ENCODE measurements at places on chromosomes 16 and 17.

DNA sequence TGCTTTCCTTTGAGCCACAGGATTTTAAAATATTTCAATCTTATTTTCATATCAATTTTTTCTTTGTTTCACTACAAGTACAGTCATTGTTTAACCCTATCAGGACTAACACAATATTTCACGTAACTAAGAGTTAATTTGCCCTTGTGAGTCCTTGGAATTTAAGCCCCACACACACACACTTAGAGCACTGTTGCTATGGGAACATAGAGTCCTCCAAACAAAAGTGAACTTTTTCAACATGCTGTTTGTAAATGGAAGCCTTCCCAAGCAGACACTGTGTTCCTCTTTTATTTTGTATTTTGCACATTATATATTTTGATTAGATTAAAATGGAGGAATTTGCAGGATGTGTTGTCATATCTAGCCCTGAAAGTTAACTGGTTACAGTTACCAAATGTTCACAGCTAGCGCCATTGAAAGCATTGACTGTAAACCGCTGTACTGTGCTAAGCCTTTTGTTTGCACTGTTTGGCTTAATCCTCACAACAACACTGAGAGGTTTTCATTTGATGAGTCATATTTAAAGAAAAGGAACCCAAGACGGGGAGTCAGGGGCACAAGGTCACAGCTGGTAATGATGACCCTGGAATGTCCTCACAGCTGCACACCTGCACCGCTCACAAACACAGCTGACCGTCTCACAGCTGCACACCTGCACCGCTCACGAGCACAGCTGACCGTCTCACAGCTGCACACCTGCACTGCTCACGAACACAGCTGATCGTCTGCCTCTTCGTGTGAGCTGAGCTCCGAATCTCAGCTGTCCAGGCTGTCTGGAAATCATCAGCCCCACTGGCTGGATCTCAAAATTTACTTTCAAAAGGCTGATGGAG lies 6.3 kb downstream of the HSBP1 start:
- DNase-seq = no peak

DNA sequence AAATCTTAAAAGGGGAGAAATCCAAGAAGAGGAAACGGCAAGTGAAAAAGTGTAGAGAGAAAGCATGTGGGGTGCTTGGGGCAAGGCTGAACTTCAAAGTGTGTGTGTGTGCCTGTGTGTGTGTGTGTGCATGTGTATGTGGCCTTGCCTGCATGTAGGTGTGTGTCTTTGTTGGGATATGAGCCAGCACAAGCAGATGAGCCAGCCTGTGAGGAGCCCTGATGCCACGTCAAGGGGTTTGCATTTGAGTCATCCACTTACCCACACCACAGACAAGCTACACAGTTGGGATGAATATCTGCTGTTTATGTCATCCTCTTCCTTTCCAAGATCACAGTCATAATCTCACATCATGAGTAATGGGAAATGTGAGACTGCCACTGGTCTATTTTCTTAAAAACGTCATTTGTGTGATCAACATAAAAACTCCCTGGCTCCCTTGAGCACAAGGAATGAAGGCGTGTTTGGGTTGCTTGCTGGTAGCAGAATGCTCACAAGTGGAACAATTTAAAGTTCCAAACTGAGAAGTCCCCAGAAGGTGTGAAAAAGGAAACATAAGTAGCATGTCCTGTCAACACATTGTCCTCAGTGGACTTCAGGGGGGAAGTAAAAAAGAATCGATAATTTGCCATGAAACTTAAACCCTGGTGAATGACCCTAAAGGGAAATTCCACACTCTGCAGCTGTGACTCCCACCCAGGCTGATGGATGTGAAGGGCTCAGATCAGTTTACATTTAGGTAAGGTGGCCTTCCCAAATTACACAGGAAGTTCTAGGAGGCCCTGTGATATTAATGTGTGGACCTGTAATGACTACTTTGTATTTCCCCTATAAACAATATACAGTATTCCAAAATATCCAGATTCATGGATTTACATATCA lies 14.7 kb downstream of the KCTD19 start:
- DNase-seq = no peak

DNA sequence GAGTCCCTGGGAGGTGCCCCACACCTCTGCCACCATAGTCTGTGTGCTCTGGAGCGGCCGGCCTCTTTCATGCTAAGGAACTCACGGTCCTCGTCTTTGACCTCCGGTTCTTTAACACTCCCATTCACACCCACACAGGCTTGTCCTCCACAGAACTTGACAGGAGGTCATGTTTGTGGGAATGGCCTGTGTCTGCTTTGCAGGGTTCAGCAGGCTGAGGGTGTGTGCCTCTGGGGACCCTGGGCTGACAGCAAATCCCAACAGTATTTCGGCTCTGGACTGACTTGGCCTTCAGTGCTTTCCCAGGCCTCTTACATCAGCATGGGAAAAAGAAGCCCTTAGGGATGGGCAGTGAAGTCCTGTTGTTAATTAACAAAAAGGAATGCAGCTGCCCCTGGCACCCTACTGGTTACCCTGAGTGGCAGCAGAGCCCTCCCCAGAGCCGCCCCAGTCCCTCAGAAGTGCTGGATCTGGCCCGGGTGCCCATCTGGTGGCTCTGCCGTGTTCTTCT lies 35.4 kb upstream of the ADORA2B start:
- DNase-seq = no peak

DNA sequence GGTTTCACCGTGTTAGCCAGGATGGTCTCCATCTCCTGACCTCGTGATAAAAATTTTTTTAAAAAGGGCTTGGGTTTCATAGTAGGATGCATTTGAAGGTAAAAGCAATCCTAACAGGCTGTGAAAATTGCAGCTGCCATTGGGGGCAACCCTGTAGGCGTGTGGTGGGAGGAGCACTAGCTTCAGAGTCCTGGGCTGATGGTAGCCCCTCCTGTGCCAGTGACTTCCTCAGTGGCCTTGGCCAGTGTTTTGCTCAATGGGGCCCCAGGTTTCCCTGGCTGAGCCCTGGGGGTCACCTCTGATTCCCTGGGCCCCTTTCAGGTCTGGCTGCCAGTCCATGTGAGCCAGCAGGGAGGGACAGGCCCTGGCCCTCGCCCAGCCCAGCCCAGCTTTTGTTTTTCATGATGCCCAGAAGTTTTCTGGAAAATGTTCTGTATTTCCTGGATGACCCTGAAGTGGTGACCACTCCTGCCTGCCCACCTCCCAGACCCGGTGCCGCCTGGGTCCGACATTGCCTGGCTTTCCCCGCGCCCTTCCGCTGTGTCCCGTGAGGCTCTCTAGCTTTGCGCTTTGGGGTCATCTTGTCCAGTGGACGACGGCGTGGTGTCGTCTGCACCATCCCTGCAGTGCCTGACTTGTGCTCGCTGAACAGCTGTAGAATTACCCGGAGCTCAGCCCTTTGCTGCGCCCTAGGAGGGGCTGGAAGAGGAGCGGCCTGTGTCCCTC lies 9.4 kb downstream of the MGRN1 start:
- no peak for DNase-seq

- DNase-seq = no peak
Observed at GRCh38 chr17:41442739-41443138, 2.0 kb upstream of the KRT38 start.

DNA sequence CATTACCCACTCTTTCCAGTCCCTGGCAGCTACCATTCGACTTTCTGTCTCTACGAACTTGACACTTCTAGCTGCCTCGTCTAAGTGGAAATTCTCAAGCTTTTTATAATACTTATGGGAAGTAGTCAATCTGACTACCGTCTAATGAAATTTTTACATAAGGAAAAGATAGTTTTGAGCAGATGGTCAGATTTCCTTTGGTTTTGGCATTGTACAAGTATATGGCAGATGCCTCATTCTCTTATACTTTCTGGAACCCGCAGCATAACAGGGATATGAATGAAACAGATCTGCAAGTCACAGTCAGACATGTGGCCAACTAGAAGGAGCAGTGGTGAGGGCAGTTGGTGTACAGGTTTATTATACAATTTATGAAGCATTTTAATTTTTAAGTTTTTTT lies 146.0 kb downstream of the PITPNC1 start:
- no peak for DNase-seq

GRCh38 chr16:30092373-30093010 lies 768 bp upstream of the TBX6 start:
- no peak for DNase-seq

Measured in NCI-H1417 treated with DMSO at 0.1 percent for 48 hours (cell line).